T-helper 1 cell treated with Interleukin-12 subunit alpha and Interleukin-12 subunit beta and Interleukin-4 antibody, amounts not matched to agents 30 ng/mL and 1 ng/mL, for 36 hours (primary cell): ENCODE measurements at places on chromosomes 1 and 21. TPM values are rescaled to one million over a fixed set of nuclear protein-coding genes. Genes with fewer than 3 reads are reported as not detected.

C1QA gene
- not detected in 2 replicates for total RNA-seq

MGST3 gene
- total RNA-seq: 49.5 TPM in 2 replicates

SCYL3 gene
- total RNA-seq: 17.0 and 17.7 TPM in 2 replicates

AIRE gene
- total RNA-seq: 2.0 and 2.8 TPM in 2 replicates

CREB3L4 gene
- total RNA-seq: 6.1 and 6.2 TPM in 2 replicates

CBR3 gene
- total RNA-seq: 18.5 and 20.4 TPM in 2 replicates

ASAP3 gene
- 0.22 and 0.32 TPM in 2 replicates for total RNA-seq

SNIP1 gene
- total RNA-seq: 29.8 and 30.5 TPM in 2 replicates

CADM3 gene
- total RNA-seq: not detected in 2 replicates

OR2L13 gene
- not detected in 2 replicates for total RNA-seq

FMO5 gene
- total RNA-seq: 0.12 and 0.41 TPM in 2 replicates

OR6N1 gene
- not detected in 2 replicates for total RNA-seq

CSF3R gene
- total RNA-seq: 0.95 and 1.1 TPM in 2 replicates

CYYR1 gene
- total RNA-seq: not detected in 2 replicates

SPRR2E gene
- not detected in 2 replicates for total RNA-seq

ANKRD34A gene
- total RNA-seq: 1.2 and 2.3 TPM in 2 replicates

PM20D1 gene
- total RNA-seq: 0.34 and 0.78 TPM in 2 replicates

GCSAML gene
- not detected in 2 replicates for total RNA-seq

TOR1AIP1 gene
- 98.6 and 103 TPM in 2 replicates for total RNA-seq

HRNR gene
- not detected in 2 replicates for total RNA-seq

LENEP gene
- total RNA-seq: 0.93 and 0.98 TPM in 2 replicates

TDRD5 gene
- total RNA-seq: not detected in 2 replicates
